ENCODE measurements at places on chromosomes 2 and 18. TPM values are rescaled to one million over a fixed set of nuclear protein-coding genes. Genes with fewer than 3 reads are reported as not detected.

Gene GULP1
- 44.7 TPM for total RNA-seq

Gene ANKRD30B
- 0.38 TPM for total RNA-seq

Gene CD8B
- 0.25 TPM for total RNA-seq

Gene GKN1
- total RNA-seq: not detected

Gene CYBRD1
- total RNA-seq: 1.9 TPM

DNA sequence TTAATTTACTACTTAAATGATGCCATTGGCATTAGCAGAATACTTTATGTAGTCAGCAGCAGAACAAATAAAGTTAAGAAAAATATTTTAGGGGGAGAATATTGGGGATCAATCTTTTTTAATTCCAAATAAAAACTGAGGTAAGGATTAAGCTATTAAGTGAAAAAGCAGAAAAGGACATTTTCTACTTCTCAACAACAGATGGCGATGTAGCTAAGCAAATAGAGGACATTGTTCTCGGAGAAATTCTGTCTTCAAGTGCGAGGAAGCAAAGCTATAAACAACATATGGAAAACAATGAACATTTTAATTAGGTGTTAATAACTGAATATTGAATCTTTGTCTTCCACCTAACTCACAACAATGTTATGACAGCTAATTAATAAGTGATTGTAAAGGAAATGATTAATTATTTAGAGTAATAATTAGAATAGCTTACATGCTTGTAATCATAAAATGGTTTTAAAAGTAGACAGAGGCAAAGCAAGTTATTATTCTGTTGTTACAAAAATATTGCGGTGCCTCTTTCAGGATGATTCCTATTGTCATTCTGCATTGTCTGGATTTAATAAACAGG lies 32.9 kb upstream of the CCDC93 start:
- ATAC-seq: no peak

- no peak for ATAC-seq
Observed at GRCh38 chr2:138503087-138503442, 1.5 kb downstream of the SPOPL start.

DNA sequence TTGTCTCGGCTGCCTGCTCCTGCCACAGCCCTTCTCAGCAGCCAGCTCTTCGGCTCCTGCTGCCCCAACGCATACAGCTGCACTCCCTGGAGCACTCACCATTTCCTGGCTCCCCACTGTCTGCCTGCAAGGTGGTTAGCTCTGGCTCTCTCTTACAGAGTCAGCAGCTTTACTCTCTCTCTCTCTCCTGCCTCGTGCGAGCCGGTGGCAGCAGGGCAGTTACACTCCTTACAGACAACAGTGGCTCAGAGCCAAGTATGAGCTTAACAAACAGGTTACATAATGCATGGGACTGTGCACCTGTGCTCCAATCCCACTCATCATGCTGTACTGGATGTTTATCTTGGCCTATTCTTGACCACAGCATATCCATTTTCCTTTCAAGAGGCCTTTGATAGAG lies 47.4 kb upstream of the DNAJC10 start:
- peak; percentile 48 for ATAC-seq

DNA sequence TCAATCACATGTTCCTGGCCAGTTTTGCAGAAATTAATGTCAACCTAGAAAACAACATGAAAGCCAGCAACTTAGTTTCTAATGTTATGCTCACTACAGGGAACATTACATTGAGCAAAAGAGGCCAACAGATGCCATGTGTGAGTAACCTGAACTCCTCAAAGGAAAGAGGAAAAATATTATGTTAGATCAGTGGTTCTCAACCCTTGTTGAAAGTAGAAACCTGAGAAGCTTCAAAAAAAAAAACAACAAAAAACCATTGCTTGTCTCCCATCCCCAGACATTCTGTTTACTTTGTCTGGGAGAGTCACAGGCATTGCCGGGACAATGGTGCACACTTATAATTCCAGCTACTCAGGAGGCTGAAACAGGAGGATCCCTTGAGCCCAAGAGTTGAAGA lies 57.7 kb downstream of the METTL4 start:
- no peak for ATAC-seq

DNA sequence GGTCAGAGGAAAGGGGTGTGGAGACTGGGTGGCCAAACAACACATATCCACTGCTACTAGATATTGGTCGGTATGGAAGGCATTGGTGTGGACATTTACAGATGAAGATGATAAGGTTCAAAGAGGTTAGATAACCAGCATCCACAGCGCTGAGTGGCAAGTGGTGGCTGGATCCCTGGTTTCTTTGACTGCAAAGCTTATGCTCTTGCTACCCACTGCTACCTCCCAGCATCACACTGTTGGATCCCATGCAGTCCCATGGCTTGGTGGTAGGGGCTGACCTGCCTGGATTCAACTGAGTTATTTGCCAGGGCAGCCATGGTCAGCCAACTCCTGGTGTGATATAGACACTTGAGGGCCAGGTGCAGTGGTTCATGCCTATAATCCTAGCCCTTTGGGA lies 53.6 kb downstream of the DDX1 start:
- no peak for ATAC-seq

- no peak for ATAC-seq
Observed at GRCh38 chr18:40371673-40372072, 1583.4 kb upstream of the PIK3C3 start.

DNA sequence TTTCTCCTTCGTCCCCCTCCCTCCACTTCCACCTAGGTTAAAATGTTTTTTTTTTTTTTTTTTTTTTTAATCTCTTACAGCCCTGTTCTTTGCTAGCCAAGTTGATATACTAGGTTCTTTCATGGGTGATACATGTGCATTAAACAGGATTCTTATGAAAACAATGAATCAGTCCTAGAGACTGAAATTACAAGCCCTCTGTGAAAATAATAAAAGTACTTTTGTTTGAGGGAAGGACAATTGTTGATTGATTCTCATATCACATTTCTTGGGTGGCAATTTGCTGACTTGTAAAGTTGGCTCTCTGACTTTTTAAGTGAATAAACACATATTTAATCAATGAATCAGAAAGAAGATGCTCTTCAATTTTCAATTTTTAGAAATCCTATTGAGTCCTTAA lies 639.9 kb downstream of the LRP1B start:
- ATAC-seq: no peak

- no peak for ATAC-seq
Observed at GRCh38 chr18:26648509-26649192, 100.3 kb upstream of the KCTD1 start.
